ENCODE measurements at places on chromosomes 3 and 15.

DNA sequence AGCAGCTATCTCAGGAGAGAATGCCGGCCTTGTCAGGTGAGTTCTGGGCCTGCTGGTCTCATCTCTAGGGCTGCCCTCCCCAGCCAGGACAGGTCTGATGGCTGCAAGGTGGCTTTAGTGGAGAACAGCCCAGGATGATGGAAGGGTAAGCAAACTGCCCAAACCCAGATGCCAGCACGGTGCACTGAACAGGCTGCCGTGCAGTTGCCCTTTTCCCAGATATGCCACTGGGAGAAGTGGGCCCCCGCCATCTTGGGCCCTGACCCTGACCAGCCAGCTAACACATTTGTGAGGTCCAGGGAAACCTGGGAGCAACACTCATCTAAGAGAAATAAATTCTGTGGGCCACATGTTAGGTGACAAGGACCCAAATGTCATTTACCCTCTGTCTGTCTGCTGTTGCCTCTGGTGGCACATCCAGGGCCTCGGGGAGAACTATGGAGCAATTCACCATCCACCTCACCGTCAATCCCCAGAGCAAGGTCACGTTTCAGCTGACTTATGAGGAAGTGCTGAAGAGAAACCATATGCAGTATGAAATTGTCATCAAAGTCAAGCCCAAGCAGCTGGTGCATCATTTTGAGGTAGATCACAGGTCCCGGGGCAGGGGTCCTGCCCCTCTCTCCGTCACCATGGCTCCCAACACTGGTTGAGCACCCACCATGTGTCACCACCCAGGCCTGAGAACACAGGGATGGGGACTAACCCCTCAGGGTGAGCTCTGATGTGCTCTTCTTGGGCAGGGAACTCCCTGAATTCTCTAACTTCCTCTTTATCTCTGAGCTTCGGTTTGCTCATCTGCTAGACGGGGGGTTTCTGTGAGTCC lies 1.8 kb downstream of the ITIH1 start:
- no peak for DNase-seq

DNA sequence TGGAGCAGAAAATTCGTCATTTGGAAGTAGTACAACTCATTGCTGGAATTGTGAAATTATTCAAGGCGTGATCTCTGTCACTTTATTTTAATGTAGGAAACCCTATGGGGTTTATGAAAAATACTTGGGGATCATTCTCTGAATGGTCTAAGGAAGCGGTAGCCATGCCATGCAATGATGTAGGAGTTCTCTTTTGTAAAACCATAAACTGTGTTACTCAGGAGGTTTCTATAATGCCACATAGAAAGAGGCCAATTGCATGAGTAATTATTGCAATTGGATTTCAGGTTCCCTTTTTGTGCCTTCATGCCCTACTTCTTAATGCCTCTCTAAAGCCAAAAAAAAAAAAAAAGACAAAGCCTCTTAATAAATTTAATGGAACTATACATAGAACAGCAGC lies 5.5 kb upstream of the TIMMDC1 start:
- DNase-seq, result no peak

- no peak for DNase-seq
Measured at GRCh38 chr15:39246523-39246922, 334.4 kb upstream of the THBS1 start.

DNA sequence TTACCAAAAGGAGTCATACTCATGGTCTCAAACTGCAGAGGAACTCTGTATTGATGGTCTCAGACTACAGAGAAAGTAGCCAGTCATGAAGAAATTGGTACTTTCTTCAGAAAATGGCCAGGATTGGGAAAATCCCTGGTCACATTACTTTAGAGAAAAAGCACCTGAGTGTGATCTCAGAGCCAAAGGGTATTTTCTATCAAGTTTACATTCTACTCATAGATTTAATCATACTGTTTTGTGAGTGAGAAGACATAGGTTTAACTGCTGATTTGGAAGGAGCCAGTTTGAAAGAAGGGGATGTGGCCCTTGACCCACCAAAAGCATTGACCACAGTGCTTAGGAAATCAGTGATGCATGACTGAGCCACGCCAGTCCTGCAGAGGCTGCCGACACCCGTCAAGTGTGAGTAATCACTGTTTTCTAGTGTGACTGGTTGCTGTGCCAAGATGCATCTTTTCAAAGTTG lies 203.6 kb downstream of the AKAP13 start:
- DNase-seq, result no peak

DNA sequence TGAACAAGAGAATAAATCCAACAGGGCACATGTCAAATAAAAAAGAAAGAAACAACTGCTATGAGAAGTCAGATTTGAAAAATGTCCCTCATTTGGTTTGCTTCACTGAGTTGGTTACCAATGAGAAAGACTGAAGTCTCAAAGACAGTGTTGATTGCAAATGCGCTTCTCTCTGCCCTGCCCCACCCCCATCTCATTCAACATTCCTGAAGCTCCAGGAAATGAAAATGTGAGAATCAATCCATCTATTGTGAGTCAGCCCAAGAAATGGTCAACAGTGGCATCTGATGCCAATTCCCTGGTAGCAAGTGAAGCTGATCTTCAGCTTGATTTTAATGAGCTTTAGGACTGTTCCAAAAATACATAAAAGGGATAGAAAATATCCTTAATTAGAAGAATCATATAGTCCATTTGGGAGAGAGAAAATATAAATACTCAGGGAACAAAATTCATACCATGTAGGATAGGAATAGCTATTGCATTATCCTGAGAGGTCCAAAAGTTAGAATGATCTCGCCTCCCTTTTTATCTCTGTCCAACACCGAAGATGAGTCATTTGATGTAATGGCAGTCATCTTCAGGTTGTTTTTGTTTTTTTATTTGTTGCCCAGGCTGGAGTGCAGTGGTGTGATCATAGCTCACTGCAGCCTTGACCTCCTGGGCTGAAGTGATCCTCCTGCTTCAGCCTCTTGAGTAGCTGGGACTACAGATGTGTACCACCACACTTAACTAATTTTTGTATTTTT lies 200.3 kb upstream of the UMPS start:
- no peak for DNase-seq

GRCh38 chr3:3068358-3068881 lies 41.8 kb downstream of the IL5RA start:
- DNase-seq, result no peak

DNA sequence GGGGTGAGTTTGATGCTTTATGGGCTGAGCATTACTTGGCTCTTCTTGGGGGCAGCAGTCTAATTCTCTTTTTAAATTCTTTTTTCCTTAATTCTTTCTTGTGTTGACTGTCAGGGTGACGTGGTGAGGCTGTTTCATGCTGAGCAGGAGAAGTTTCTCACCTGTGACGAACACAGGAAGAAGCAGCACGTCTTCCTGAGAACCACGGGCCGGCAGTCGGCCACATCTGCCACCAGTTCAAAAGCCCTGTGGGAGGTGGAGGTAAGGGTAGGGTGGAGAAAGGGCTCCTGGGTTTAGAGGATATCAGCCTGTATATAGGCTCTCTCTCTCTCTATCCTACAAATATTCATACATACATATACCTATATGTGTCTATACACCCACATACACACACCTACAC lies 152.3 kb downstream of the ITPR1 start:
- DNase-seq, result no peak

GRCh38 chr3:187498211-187498724 lies 130.1 kb downstream of the RTP4 start:
- no peak for DNase-seq

Measured in cortex of kidney (tissue), 1 donor.